Stimulated activated CD4-positive, alpha-beta T cell treated with anti-CD3 and anti-CD28 coated beads, Interleukin-15, amount 100 ng/mL, for 1 hour (primary cell): ENCODE measurements at places on chromosomes 3 and 15.

DNA sequence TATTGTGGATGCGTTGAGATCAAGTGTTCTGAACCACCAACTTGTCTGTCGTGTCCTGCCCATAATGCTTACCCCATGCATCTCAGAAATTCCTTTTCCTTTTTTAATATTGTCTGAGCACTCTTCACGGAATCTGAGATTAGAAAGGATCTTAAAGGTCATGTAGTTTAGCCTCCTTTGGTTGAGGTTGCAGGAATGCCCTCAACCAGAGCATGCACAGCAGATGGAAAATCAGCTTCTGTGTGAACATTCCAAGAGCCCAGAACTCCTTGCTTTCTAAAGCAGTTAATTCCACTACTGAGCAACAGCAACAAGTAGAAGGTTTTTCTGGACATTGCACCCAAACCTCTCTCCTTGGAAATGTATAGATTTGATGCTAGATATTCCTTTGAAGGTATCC, 153.7 kb downstream of the TPRG1 start:
- no peak for DNase-seq

- no peak for DNase-seq
Measured at GRCh38 chr3:129618186-129618820, 11.8 kb upstream of the PLXND1 start.

DNA sequence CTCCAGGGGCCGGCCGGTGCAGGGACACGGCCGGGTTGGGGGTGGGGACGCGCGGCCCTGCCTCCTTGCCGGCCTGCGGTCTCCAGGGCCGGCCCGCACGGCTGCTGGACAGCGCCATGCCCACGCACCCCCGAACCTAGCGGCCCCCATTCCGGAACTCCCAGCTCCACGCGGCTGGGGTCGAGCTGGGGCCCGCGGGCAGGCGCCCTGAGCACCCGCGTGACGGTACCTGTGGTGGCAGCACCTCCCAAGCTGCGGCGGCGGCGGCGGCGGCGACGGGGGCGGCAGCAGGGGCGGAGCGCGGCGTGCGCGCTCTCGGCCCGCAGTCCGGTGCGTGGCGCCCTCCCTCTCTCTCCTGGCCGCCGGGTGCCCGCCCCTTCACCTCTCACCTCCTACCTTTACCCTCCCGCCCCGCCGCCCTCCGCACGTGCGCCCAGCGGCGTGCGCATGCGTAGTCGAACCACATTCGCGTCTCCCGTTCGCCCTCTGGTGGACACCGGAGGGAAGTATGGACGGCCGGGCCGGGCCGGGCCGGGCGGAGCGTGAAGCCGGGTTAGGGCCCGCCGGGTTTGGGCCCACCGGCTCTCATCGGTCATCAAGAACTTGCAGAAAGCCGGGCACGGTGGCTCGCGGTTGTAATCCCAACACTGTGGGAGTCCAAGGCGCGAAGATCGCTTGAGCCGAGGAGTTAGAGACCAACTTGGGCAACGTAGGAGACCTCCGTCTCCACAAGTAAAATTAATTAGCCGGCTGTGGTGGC, at the start of gene SCAP:
SCAP (minus strand) TSS at position 372 of the 760 bp plus-strand sequence. CDS start 32,948 bp downstream, outside the sequence.
- DNase-seq = peak; percentile 96

GRCh38 chr3:37531066-37531720, 330.5 kb upstream of the CTDSPL start:
- DNase-seq = no peak

- no peak for DNase-seq
Measured at GRCh38 chr15:45332694-45333093, 45.6 kb downstream of the GATM start.

- DNase-seq = no peak
Measured at GRCh38 chr3:62990704-62991413, 115.6 kb upstream of the CADPS start.

- no peak for DNase-seq
Measured at GRCh38 chr15:31487811-31488436, 161.3 kb downstream of the KLF13 start.

DNA sequence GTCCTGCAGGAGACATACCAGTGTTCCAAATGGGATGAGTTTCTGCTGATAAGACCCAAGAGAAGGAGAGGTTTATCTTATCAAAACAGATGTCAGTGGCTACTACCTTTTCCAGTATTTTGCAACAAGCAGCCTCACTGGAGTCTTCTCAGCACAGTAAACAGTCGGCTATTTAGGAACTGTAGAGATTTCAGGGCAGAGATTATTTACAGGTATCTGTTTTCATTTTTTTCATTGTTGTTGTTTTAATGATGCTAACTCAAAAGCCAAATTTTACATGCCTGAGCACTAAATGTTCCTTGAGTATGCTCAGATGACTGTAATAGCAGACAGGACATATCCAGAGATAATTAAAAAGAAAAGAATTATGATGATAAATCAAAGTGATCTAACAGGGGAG, 252.1 kb downstream of the EPHA6 start:
- DNase-seq = no peak

- no peak for DNase-seq
Measured at GRCh38 chr3:129211772-129212171, 28.1 kb upstream of the CNBP start.

DNA sequence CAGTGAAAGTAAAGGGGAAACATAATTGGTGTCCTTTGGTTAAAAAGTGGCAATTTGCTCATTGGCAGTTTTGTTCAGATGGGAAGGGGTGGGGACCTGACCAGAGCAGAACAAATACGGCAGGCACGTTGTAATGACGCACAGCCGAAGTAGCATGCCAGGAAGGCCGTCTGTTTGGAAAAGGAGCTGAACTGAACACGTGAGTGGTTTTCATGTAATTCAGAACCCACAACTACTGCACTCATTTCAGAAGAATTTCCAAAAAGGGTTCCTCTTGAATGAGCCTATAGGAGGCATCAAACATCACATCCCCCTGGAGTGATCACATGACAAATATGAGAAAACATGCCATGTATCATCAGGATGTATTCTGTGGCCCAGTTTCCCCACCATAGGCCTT, 42.9 kb upstream of the LMCD1 start:
- no peak for DNase-seq

DNA sequence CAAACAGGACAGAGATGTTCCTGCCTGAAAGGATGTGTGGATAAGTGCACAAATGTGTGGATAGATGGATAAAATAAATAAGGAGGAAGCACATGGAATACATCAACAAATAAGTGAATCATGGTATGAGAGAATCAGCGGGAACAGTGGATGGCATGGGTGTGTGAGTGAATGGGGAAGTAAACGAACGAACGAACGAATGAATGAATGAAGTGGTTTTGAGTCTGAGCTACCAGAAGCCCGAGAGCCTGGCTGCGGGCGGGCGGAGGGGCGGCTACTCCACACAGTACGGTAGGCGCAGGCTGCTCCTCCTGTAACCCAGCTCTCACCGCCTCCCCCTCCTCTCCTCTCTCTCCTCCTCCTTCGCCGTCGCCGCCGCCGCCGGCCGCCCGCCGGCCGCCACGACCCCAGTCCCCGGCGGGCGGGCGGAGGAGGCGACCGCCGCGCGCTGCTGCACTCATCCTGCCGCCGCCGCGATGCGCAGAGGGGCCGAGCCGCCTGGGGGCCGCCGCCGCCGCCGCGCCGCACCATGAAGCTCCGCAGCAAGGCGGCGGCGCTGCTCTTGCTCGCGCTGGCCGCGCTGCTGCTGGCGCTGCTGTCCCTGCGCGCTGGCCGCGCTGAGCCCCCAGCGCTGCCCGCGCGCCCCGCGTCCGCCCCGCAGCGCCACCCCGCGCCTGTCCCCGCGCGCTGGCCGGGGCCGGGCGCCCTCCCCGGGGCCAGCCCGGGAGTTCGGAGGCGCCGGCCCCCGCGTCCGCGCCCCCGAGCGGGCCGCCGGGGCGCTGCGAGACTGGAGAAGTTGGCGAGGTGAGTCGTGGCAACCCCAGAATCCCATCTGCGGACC, at the start of gene GXYLT2:
GXYLT2 (plus strand) TSS at position 342 of the 841 bp plus-strand sequence; CDS start at position 530, 188 bp downstream.
- no peak for DNase-seq

- DNase-seq = peak; percentile 63
Measured at GRCh38 chr15:40279437-40280141, 3.3 kb downstream of the ANKRD63 start.

GRCh38 chr3:47566667-47567066, 12.0 kb downstream of the CSPG5 start:
- DNase-seq = no peak

DNA sequence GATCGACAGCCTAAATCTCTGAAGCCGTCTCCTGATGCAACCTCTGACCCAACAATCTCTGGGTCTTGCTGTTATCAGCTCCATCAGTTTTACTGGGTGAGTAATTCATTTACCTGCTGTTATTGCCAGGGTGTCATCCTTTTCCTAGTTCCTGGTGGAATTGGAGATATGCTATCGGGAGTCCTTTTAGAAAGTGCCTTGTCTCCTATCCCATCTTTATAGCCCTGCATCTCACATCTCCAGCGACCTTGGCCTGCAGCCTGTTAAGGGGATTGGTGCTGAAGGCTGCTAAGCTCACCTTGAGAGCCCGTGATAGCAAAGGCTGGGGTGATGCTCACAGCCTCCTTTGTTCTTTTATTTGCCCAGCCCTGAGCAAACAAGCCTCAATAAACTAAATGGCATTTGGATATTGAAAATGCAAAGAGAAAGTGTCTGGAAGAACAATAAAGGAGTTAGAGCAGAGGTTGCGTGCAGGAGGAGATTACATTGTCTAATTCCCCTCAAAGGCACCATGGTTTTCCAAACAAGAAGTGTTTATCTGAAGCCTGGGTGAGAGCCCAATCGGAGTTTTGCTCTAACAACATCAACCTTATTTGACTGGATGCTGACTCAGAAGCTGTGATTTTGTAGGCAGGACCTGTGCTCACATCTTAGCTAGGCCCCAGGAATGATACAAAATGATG, 101.8 kb downstream of the RPLP1 start:
- no peak for DNase-seq

GRCh38 chr3:182115328-182116015, 403.7 kb downstream of the SOX2 start:
- no peak for DNase-seq

- DNase-seq = no peak
Measured at GRCh38 chr3:50687127-50687751, 12.5 kb downstream of the DOCK3 start.

GRCh38 chr3:126284258-126284904, 72.8 kb downstream of the KLF15 start:
- no peak for DNase-seq

DNA sequence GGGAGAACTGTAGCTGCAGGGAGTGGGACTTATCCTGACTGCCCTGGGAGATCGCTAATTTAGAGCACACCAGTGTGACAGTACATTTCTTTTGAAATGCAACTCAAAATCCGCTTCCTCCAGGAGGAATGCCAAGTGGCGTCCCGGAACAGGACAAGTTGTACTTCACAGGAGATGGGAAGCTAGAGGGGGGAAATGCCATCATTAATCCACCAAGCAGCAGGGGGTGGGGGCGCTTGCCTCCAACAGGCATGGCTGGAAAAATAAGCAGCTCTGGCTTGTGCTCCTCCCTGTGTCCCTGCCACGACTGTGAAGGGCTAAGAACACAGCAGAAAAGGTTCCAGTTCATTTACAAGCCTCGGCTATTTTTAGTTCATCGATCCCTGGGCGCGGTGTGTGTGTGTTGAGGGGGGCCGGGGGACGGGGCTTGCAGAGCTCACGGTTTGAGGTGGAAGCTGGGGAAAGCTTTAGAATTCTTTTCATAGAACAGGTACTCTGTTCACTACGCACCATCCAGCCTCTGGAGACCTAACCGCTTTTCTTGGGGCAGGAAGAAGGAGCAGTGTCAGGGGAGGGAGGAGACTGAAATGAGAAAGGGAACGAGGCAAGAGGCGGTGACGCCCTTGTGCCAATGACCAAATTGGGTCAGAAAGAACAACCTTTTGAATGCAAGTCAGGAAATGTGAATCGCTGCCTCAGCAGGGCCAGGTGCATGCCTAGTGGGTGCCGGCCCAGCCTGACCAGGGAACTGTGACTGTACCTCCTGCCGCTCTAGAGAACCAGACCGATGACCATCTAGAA, 51.8 kb upstream of the DGKG start:
- no peak for DNase-seq

DNA sequence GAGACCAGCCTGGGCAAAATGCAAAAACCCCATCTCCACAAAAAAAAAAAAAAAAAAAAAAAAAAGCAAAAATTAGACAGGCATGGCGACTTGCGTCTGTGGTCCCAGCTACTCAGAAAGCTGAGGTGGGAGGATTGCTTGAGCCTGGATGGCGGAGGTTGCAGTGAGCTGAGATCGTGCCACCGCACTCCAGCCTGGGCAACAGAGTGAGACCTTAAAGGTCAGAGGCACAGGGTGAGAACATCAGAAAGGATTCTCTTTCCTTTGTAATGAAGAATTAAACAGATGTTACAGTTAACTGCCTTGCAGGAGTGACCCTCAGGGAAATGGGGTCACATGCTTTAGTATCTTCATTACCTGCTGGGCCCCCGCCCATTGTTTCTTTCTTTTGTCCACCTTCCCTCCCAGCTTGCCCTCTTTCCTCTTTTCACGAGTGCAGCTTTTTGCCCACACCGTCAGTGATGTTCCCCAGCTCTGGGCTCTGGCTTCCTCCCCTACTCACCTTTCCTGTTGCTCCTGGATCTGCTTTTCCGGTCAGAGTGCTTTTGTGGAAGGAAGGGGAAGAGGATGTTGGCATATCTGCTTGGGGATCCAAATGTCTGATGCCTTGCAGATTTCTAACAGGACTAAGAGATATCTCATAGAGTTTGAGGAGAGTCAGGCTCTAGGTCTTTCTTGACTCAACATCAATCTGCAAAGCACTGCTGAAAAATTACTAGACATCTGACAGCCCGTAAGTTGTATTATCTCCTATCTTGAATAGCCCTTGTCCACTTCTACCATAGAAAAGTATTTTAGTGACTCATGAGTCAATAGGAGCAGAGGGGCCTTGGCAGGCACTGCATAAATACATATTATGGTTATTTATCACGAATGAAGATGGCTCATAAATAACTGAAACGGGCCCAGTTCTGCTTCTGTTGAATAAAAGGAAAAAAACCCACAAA, 35.6 kb upstream of the NDUFB4 start:
- DNase-seq = no peak

DNA sequence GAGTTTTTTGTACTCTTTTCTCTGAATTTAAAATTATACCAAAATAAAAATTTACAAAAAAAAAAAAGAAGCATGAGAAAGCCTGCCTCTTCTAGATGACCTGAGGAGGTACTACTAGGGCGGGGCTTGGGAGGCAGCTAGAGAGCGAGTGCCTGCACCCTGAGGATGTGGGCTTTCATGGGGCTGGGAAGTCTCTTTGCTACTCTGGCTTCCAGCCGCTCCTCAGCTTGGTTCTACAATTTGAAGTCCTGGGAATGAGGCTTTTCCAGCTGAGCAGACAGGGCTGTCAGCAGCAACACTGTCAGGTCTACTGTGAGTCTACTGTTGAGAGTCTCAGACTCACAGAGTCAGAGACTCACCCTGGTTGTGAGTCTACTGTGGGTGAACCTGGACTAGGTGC, 8.2 kb upstream of the PSTPIP1 start:
- no peak for DNase-seq

DNA sequence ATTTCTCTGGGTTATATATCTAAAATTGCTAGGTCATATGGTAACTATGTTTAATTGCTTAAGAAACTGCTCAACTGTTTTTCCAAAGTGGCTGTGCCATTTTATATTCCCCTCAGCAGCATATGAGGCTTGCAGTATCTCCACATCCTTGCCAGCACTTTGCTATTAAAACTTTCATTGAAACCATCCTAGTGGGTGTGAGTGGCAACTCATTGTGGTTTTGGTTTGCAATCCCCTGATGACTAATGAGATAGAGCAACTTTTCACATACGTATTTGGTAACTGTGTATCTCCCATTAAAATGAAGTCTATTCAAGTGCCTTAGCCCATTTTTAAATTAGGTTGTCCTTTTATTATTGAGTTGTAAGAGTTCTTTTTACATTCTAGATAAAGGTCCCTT, 17.3 kb downstream of the KPNA1 start:
- DNase-seq = no peak
